ENCODE measurements at places on chromosomes 4 and X.

DNA sequence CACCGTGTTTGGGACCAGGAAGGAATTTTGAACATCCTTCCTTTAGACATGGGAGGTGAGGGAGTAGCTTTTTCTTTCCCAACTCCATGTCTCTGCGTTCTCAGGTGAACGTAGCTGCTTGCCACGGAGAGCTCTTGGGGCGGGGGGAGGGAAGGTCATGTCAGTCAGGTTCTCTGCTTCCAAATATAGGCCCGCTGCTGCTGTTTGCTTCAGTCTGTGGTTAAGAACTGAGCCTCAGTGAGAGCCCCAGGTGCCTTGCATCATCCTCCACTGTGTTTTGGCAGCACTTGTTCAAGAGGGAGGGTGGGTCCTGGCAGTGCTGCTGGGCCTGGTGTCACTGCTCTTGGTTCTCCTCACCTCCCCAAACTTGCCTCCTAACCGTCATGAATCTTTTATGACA, 46.5 kb downstream of the HADH start:
- DNase-seq = no peak

DNA sequence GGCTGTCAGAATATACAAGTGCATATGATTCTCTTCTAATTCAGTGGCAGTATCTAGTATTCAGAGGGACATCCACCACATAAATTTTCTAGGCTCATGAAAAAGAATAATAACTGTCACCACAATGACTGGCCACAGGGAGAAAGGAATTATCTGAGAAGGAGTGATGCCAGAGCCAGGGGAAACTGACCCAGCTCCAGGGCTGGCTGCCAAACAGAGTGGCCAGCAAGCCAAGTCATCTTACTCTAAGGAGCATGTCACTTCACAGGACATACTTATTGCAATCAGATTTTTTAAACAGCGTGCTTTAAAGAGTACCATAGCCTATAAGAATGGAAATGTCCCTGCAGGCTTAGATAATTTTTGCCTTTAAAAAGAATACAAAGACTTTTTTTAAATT, 5.8 kb upstream of the SEPTIN11 start:
- DNase-seq = no peak

- DNase-seq = no peak
Observed at GRCh38 chrX:31199056-31199839, 127.4 kb upstream of the FTHL17 start.

GRCh38 chr4:51923343-51923742, 80.4 kb downstream of the DCUN1D4 start:
- no peak for DNase-seq

DNA sequence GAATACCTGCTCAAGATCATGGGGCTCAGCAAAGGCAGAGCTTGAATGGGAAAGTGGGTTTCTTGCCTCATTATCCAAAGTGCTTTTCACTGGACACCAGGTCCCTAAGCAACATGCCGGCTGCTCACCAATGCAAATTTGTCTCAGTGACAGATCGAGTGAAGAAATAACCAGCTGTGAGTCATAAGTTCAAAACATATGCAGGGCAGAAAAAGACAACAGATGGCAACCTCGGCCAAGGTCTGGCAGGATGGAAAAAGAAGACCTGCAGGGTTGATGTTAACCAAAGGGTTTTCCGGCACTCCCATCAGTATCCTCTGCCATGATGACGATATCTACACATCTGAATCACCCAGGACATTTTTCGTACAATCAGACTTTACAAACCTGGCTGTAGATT, 124.1 kb downstream of the AFAP1 start:
- no peak for DNase-seq

GRCh38 chr4:134470544-134470943, 269.0 kb upstream of the PABPC4L start:
- DNase-seq = no peak

DNA sequence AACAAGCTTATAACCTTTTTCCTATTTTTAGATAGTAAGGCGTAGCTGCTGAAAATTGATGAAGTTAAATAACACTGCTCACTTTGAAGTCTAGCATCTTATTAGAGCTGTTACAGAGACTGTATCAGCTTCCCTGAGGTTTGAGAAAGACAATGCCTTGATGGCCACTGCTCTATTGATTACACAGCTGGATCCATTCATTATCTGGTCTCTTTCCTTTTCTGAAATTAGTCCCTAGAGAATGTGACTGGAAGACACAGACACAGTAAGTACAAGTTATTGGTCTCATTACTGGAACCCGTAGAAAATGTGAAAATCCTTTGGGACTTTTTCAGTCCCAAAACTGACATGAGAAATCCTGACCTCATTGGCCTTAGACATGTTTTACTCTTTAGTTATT, 188.3 kb downstream of the NAF1 start:
- DNase-seq = no peak

DNA sequence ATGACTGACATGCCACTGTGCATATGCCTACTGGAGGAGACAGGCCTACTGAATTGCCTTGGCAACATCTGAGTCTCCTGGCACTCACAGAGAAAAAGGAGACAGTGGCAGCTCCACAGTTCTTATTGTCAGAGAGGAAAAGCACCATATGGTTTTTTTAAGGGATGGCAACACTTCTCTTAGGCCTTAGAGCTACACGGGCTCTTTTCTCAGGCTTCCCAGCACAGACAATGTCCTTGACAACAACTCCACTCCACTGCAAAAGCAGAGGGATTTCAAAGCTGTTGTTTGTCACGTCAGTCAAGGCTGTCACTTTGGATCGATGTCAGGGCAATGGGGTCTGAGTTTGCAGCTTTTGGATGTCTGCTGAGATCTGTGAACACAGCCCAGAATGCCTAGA, 4.7 kb upstream of the CLCN4 start:
- no peak for DNase-seq

GRCh38 chr4:40585201-40585799, 44.4 kb downstream of the RBM47 start:
- no peak for DNase-seq

DNA sequence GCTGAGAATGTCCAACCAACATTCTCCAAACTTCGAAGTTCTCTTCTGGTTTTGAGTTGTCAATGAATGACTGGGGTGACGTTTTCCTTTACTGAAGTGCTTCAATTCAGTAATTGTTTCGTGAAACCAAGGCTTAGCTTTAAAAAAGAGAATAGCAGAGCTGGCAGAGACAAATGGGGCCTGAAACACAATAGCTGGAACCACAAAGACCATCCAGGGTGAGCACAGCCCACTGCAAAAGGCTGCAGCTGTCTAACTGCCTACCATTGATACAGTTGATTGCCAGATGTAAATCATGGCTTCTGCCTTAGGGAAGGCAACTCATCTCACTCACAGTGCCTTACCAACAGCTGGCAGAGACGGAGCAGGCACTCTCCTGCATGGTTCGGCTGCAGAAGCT, 78.7 kb upstream of the ZNF518B start:
- no peak for DNase-seq

DNA sequence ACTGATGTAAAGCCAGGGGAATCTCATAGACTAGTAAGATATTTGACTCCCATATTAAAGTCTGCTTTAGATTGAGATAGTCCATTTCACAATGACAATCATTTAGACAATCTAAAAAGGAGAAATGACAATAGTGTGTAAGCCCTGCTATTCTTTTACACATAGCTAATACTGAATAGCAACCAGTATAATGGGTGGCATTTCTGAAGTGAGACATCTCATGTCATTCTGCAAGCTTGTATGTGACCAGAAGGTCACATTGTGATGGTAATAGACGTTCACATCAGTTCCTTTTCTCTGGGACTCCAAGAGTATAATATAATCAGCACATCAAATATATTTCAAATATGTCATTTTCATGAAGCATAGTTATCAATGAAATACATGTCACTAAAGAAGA, 440.2 kb downstream of the GALNTL6 start:
- no peak for DNase-seq

- DNase-seq = no peak
Observed at GRCh38 chr4:10998846-10999245, 314.3 kb upstream of the CLNK start.

DNA sequence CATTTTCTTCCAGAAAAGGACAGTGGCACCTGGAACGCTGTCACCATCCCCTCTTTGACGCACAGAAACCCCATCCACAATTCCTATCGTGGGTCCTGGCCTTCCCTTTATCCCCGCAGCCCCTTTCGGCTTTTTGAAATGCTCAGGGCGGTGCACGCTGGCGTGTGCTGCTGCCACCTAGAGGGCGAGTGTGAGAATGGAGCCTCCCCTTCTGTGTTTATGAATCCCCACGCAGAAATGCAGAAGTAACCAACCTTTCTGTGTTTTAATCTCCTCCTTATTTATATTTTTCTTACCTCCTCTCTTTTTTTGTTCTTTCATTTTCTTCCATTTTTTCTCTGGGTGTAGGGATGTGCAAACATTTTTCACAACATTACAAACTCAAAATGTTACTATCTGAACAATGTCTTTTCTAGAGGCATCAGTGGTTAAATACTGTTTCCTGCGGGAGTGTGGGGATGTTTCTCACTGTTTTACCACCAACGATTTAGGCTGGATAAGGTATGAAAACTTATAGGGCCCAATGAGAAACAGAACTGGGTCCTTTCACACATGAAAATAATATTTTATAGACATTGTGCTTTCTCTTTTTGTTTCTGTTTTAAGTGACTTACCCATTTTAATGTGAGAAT, 50.0 kb downstream of the TMA16 start:
- DNase-seq = peak; percentile 34

GRCh38 chrX:86016139-86016538, 31.2 kb downstream of the CHM start:
- DNase-seq = no peak

Data from uterus (tissue), 4 donors.